ENCODE measurements at places on chromosomes 6 and 20.

GRCh38 chr6:33631971-33632557, 10.9 kb downstream of the ITPR3 start:
- no peak for DNase-seq

- no peak for DNase-seq
Observed at GRCh38 chr6:43706788-43707187, 19.2 kb upstream of the MRPS18A start.

GRCh38 chr6:128512296-128512695, 8.1 kb downstream of the PTPRK start:
- DNase-seq = no peak

DNA sequence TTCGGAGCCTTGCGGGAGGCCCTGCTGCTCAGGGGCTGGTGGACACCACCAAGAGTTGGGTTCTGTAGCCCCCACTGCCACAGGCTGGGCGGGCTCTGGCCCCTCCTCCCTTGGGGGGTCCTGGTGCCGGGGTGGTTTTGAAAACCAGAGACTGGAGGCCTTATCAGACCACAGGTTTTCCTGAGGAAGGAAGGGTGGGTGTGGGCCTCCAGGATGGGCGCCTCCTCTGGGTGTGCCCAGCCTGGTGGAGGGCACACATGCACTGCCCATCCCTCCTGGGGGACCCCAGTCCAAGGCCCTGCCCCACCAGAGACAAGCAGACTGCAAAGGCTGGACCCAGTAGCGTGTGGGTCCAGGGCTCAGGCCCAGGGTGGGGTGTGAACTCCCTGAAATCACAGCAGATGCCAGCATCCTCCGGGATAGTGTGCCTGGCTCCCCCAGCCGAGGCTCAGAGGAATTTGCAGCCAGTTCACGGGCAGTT, 13.5 kb upstream of the ZBTB46 start:
- no peak for DNase-seq

- DNase-seq = no peak
Observed at GRCh38 chr20:44394452-44394701, 38.9 kb downstream of the HNF4A start.

DNA sequence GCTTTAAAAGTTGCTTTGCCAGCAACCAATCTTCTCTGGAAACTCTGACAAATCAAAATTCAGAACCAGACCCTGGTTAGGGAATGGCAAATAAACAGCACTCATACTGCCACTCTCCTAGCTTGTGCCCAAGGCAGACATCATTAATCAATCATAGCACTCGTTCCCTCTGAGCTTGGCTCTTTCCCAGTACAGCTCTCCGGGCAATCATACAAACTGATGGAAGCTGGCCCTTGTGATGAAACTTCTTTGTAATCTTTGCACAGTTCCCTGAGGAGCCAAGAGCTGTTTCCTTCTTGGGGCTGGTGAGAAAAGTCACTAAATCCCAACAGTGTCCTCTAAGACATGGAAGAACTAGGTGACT, 34.7 kb downstream of the KIAA1755 start:
- no peak for DNase-seq

DNA sequence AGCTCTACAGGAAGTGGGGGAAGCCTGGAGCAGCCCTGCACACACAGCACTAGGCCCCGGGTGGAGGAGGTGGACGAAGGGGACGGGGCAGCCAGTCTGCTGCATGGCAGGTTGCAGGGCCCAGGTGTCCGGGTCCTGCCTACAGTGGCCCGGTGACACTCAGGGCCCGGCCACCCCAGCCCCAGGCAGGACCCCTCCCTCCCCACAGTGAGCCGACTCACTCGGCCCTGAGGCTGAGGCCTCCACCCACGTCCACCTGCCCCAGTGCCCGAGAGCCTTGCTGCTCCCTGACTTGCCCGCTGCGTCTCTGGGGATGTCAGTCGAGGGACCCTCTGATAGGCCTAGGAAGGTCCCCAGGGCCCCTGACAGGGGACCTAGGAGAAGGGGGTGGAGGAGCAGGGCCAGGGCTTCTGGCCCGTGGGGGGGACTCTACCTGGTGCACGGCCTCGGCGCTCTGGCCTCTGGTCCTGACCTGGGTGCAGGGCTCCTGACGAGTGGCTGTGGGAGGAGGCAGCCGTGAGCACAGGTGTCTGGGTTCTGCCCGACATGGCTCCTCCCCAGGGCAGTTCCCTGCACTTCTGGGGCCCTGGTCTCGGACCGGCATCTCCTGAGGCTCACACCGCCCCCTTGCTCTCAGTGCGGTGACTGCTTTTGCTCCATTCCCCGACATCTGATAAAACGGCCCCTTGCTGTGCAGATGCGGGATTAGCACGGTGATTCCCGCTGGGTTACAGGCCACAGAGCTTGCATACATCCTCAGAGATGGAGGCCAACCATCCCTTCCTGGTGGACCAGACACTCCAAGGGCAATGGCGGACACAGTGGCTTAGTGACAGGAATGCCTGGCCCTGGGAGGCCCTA, 20.1 kb downstream of the FRMD1 start:
- no peak for DNase-seq

GRCh38 chr20:43220612-43221011, 30.9 kb upstream of the PTPRT start:
- no peak for DNase-seq
